Caudate nucleus (tissue), 63 donors: ENCODE measurements at places on chromosomes 1 and 21.

DNA sequence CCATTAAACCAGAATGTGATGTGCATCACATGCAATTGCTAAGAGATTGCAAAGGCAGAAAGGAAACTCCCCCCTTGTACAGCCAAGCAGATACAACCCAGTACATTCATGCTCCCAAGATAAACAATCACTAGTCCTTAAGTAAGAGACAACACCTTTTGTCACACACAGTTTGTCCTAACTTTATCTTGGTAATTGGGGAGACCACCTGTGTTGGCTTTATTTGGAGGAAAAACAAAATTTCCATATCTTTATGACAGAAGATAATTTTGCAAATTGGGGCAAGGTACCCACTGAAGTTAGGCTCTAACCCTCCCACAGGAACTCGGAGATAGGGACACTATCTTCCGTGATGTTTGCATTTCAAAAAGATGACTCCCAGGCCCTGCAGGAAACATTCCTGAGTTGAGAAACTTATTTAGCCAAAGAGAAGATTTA is 175.0 kb upstream of the TNR start:
- no peak for DNase-seq

GRCh38 chr1:17539477-17540254 is at the start of gene ARHGEF10L:
ARHGEF10L (plus strand) TSS chr1:17539698; CDS start chr1:17580596, 40,898 bp downstream.
- no peak for DNase-seq

GRCh38 chr1:234980645-234981396 is 147.8 kb downstream of the TOMM20 start:
- peak; percentile 49 for DNase-seq

DNA sequence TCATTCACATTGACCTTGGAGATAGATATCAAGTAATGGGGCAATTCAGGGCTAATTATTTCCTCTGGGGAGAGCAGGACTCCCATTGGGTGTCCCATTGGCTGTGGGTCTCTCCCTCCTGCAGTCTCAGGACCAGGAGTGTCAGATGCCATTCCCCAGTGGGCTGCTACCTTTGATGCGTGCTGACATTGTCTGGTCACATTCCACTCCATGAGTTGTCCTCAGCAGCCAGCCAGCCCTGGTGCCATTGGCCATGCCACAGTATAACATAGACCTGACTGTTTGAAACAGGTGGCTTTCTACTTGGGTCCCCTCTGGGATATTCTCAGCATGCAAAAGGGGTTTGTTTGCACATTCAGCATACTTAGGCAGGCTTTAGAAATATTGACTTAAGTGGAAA is 118.5 kb downstream of the MRPS6 start:
- DNase-seq = no peak

- DNase-seq = no peak
Observed at GRCh38 chr1:26044971-26045721, 772 bp downstream of the SLC30A2 start.

- DNase-seq = no peak
Observed at GRCh38 chr1:171869097-171869496, 27.8 kb downstream of the DNM3 start.

DNA sequence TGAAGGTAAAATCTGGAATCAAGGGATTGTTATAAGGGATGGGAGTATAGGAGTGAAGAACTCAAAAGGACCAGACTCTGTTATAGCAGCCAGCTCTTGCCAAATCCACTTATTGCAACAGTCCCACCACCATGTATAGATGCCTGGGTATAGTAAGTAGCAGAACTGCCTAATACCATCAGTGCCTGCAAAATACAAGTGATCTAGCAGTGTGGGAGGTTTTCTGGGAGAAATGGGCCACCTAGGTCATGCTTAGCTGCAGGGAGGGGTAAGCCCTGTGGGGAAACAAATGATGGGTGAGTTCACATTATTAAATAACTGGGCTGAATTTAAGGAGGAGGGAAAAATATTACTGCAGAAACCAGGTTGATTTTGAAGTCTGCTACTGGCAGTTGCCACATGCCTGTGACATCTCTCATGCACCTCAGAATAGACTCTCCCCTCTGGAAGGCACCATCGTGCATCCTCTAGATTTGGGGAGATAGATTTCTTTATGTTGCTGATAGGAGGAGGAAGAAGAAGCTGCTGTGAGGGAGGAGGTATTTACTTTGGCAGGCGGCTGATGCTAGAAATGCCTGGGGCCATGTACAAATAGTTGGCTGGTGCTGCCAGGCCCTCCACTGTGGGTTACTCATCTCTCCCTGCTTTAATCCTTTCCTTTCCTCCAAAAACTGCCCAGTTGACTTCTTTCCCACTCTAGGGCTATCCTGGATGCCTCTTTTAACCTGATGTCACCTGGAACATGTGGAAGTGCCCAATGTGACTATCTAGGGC is 27.5 kb downstream of the HLX start:
- no peak for DNase-seq

GRCh38 chr1:246951413-246951812 is 19.7 kb upstream of the AHCTF1 start:
- no peak for DNase-seq

- no peak for DNase-seq
Observed at GRCh38 chr1:210415846-210416448, 87.2 kb downstream of the HHAT start.

GRCh38 chr1:198449261-198449660 is 91.2 kb downstream of the ATP6V1G3 start:
- DNase-seq = no peak

- no peak for DNase-seq
Observed at GRCh38 chr1:79497193-79497773, 490.8 kb upstream of the ADGRL4 start.

GRCh38 chr21:18070392-18070791 is 174.2 kb upstream of the CHODL start:
- no peak for DNase-seq

- DNase-seq = no peak
Observed at GRCh38 chr1:184753608-184754475, 816 bp downstream of the EDEM3 start.

- DNase-seq = no peak
Observed at GRCh38 chr1:7008331-7008730, 223.1 kb downstream of the CAMTA1 start.

GRCh38 chr1:26677306-26678115 is 18.3 kb upstream of the ARID1A start:
- DNase-seq = no peak

GRCh38 chr21:37414292-37415253 is 48.0 kb downstream of the DYRK1A start:
- no peak for DNase-seq

GRCh38 chr1:29202053-29202452 is 20.4 kb upstream of the SRSF4 start:
- DNase-seq = no peak

GRCh38 chr1:161089251-161089924 is at the start of gene NECTIN4:
NECTIN4 (minus strand) TSS chr1:161089558; CDS start chr1:161089296, 262 bp downstream.
- no peak for DNase-seq

DNA sequence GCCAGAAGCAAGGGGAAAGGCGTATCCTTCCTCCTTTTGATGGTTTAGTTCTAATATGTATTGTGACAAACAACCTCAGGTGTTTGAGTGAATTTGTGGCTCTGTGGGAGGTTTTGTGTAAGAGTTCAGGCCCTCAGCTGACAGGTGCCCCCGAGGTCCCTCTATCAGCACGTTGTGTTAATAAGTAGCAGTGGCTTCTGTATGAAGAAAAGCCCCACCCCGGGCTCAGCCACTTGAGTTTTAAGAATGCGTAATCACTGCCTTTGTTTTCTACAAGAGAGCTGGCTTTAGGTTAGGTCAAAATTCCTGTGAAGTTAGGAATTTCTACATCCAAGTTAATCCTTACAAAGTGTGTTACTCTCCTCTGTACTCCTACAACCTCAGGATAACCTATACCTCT is 92.4 kb upstream of the PGBD5 start:
- no peak for DNase-seq

- DNase-seq = no peak
Observed at GRCh38 chr1:25216123-25216522, 16.2 kb downstream of the SYF2 start.

DNA sequence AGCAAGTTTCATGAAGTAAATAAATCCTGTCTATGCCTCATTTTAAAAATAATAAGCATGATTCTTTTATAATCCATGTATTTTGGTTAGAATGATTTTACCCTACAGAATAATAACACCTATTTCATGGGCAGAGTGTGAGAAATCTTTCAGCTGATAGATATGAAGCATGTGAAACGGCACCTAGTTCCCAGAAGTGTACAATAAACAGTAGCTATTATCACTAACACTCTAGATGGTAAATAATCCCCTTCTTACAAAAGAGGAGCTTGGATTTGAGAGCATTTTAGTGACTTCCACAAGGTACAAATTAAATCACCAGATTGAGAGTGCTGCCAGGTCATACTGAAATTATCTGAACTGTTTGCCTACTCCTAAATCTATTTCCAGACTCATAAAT is 95.3 kb upstream of the NRIP1 start:
- no peak for DNase-seq

- DNase-seq = no peak
Observed at GRCh38 chr1:68291688-68292384, 59.5 kb upstream of the WLS start.

GRCh38 chr1:208228026-208228425 is 16.2 kb downstream of the PLXNA2 start:
- DNase-seq = no peak

GRCh38 chr1:14826731-14827326 is 228.3 kb downstream of the KAZN start:
- DNase-seq = no peak

DNA sequence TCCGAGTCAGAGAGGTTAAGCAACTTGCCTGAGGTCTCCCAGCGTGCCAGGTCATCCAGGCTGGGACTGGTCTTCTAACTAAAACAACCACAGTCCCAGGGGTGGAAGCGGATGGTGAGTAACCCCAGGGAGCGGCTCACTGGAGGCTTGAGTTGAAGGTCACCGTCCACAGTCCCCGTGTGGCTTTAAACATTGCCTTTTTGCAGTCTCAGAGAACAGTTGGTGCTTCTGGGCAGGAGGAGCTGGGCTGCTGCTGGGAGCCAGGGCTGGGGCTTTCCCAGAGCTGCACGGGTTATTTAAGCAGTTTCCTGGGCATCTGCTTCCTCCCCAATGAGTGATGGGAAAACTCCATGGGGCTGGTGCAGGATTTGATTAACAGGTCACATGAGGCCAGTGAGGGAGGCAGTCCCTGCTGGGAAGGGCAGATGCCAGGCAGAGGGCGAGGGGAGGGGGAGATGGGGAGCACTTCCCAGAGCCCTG is 12.3 kb downstream of the ARHGEF10L start:
- peak; percentile 8 for DNase-seq

- no peak for DNase-seq
Observed at GRCh38 chr1:74953622-74954021, 180.6 kb upstream of the LHX8 start.

DNA sequence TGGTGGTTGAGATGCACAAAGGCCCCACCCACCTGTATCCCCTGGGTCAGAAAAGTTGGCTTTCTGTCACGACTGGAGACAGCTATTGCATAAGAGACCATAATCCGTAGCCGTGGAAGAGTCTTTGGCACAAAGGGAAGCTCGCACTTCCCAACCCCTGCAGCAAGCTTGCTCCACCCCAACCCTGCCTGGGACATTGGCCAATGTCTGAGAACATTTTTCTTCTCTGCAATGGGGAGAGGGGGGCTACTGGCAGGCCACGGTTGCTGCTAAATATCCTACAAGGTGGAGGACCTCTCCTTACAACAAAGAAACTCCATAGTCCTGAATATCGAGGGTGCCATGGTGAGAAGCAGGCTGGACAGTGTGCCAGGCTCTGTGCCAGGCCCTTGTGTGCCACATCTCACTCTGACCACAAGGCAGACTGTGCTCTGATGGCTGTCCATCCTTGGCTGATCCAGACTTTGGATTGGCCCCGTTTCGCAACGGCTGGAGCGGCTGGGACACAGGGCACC is 104.1 kb downstream of the CSMD2 start:
- no peak for DNase-seq

DNA sequence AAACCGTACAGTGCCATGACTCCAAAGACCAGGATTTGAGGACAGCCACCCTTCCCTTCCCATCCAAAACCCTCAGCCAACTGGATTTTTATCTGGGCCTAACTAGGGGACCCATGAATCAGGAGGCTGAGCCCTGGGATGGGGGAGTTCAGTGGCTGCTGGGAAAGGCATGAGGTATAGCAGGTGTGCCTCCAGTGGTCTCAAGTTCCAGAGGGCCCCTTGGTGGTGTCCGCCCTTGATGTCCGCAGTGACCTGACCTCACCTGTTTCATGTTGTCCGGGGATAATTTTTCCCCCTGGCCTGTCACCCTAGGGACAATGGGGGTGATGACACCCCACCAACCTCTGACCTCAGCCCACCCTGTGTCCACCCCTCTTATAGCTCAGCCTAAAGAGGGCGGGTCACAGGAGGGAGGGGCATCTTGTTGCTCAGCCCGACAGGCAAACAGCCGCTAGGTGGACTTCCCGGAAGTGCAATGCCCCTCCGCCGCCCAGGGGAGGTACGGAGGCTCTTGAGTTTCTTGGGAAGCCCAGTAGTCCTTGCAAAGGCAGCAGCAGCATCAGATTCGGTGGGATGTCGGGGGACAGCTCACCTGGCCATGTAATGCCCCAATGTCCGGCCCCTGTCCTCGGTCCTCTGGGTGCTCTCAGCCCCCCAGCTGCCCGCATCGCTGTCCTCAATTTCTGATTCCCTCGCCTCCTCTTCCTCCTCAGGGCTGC is 13.8 kb upstream of the IL22RA1 start:
- DNase-seq = no peak

DNA sequence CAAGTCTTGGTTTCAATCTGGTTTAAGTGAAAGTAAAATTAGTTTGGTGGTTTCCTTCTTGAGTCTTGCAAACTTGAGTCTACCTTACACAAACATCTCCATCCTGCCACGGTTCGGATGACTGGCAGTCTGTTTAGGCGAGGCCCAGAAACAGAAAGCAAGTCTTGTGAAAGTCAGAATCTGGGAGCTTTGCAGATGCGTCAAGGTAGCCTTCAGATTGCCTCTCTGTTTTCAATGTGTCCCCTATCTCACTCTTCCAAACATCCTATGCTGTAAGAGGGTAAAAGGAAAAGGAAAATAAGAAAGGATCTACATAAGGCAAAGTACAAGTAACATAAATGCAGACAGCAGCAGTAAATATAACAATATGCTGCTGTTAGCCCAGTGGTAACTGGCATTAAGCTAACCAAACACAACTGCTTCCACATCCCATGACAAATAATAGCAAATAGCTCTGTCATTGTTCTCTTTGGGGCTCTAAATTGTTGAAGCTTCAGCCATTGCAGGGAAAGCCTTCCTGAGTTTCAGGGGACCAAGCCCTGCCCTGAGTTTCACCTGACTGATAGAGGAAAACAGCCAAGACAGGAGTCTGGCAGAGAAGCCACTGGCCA is 26.2 kb upstream of the C1orf105 start:
- peak; percentile 5 for DNase-seq
